ENCODE measurements at places on chromosomes 1 and 21.

- DNase-seq: no peak
Observed at GRCh38 chr1:170290991-170291390, 145.2 kb downstream of the NTMT2 start.

DNA sequence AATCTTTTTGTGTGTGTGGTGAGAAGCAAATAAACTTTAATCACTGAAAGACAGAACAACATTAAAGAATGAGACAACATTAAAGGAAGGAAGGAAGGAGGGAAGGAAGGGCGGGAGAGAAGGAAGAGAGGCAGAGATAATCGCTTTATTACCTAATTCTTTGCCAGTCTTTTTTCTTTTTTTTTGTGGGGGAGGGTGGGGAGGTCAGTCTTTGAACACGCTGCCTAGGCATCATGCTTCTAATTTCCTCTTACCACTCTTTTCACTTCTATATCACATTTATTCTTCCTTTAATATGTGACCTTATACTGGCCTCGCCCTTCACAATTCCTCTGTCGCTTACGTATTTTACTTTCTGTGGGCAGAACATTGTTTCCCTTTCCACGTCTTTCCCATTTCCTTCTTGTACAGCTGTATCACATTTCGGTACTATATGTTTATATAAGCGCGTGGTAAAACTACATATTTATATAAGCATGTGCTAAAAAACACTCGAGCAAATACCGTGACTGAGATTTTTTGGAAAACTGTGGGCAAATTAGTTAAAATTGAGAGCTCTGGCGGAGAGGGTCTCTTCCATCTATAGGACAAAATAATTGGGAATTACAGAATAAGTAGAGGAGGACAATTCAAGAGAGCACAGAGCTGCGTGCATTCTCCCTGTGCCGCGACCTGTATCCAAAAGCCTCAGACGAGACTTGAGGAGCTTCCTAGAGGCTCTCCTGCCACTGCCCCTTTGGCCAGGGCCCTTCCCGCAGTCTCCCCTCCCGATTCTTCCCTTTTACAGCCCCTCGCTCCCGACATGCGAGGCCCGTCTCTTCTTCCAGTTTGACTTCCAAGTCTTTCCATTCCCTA, 823 bp upstream of the PRKAA2 start:
- DNase-seq: no peak

DNA sequence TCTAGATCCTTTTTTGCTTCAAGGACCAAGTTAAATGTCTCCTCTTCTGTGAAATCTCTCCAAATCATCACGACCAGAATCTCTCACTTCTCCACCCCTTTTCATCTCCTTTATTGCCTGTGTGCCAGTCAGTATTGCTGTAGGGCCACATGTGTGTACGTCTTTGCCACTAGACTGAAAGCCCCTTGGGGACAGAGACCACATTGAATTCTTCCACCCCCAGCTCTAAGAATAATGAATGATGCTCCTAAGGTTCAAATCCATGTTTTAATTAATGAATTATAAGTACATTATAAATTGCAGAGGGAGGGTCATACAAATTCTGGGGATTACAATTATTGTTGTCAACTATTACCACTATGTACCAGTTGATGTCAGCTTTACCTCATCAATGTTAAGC, 343.8 kb downstream of the USP25 start:
- no peak for DNase-seq

DNA sequence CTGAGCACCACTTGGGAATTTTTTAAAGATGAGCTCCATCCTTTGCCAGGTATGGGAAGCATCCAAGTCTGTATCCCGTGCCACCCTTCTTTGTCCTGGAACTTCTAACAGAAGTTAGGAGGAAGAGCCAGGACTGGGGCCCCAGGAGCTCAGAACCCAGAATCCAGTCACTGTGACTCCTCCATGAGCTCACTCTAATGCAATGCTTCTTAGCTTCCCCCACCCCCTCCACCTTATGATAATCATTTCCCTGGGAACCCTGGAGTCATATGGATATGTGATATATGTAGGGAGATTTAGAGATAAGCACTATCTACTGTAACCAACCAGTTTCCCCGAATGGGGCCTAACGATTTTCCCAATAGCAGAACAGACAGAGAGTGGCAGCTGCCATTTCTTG, 758 bp upstream of the SPRR5 start:
- DNase-seq: no peak

GRCh38 chr1:245198748-245199516, 44.1 kb downstream of the KIF26B start:
- no peak for DNase-seq

DNA sequence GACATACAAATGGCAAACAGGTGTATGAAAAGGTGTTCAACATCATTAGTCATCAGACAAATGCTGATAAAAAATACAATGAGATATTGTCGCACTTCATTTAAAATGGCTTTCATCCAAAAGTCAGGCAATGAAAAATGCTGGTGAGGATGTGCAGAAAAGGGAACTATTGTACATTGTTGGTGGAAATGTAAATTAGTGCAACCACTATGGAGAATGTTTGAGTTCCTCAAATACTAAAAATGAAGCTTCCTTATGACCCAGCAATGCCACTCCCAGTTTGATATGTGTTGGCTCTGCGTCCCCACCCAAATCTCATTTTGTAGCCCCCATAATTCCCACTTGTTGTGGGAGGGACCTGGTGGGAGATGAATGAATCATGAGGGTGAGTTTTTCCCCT, 309.7 kb upstream of the ZRANB2 start:
- no peak for DNase-seq

GRCh38 chr1:170619241-170620028, 44.5 kb upstream of the PRRX1 start:
- no peak for DNase-seq

DNA sequence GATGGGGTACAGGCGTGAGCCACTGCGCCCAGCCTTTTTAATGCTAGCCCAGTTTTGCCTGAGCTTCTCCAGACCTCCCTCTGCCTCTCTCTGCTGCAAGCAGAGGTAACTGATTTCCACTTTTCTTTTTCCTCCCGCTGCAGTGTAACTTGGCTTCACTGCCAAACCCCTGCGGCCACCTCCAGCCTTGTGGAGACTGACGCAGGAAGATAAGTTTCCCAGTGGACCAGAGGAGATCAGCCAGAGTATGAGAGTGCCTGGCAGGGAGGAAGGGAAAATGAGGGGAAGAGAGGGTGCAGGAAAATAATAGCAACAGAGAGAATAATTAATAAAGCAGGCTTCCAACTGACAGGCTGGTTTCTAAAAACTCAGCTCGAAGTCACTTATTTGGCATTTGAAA, 143.7 kb downstream of the PCNX2 start:
- no peak for DNase-seq

GRCh38 chr1:62941780-62942179, 157.8 kb downstream of the ATG4C start:
- DNase-seq: no peak

GRCh38 chr21:33264561-33264960, 1.6 kb upstream of the IL10RB start:
- DNase-seq: no peak

- DNase-seq: no peak
Observed at GRCh38 chr1:171313319-171313834, 606 bp upstream of the FMO4 start.

GRCh38 chr1:231420959-231421545, 1.0 kb downstream of the EGLN1 start:
- no peak for DNase-seq

GRCh38 chr1:244096066-244096610, 45.1 kb downstream of the ZBTB18 start:
- DNase-seq: no peak

DNA sequence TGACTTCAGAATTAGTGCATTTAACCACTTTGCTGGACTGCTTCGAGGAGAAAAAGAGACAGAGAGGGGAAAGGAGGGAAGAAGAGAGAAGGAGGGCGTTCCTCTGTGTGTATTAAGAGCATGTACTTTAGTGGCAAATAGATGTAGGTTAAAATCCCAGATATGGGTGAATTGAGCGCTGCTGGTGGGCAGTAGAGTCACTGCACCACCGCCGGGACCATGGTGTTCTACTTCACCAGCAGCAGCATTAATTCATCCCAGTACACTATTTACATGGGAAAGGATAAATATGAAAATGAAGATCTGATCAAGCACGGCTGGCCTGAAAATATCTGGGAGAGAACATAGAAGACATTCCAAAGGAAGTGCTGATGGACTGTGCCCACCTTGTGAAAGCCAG, 20.9 kb upstream of the PPIE start:
- no peak for DNase-seq

- DNase-seq: no peak
Observed at GRCh38 chr1:56933161-56933560, 32.7 kb downstream of the C8B start.

DNA sequence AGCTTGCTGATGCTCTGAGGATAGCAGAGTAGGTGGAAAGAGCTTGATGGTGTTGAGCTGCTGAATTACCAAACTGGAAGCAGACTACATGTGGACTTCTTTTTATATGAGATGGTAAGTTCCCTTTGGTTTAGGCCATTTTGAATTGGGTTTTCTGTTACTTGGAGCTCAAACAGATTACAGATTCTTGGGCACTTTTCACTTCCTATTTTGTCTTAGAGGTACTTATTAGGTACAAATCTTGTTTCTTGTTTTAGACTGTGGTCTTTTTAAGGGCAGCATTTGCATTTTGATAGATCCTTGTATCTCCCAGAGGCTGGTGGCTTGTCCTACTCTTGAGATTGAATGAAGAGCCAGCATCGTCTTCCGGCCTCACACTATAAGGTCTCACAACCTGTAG, 70.2 kb downstream of the GADD45A start:
- DNase-seq: no peak

DNA sequence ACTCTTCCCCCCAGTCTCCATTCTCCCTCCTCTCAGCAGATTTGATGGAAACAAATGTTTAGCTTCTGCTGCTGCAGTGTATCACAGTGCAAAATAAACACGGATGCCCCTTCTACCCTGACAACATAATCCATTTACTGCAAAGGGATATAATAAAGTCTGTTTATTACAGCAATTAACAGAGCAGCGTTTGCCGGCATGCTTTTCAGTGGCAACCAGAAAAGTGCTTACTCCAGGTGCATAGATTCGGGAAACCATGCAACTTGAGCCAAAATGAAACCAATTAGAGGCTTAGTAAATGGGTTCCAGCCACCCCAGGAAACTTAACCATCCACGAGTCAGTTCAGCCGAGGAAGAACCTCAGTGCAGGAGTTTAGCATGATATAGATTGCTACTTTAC, 12.9 kb upstream of the LEMD1 start:
- DNase-seq: no peak

- DNase-seq: no peak
Observed at GRCh38 chr1:206896261-206896660, 982 bp upstream of the IL24 start.

DNA sequence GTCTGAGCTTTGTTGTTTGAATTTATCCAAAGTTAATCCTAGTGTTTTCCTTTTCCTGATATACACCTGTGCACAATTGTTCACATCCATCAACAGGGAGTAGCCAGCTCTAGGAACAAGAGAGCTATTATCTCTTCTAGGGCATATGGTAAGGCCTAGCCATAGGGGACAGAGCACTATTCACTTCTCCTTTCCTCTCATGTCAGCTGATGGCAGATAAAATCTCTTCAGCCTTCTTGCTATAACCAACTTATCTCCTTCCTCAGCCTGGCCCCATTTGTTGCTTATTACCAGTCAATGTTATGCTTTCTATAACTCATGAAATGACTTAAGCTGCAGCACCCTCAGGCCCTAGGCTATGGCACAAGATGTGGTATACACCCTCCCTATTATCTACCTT, 38.9 kb downstream of the PATJ start:
- DNase-seq: no peak

GRCh38 chr1:77680173-77680572, 2.3 kb downstream of the ZZZ3 start:
- DNase-seq: no peak

GRCh38 chr1:60088620-60089155, 15.1 kb upstream of the C1orf87 start:
- no peak for DNase-seq

GRCh38 chr1:206082831-206083695, 30.1 kb downstream of the RHEX start:
- no peak for DNase-seq

- no peak for DNase-seq
Observed at GRCh38 chr1:32014199-32014947, 705 bp downstream of the KHDRBS1 start.

DNA sequence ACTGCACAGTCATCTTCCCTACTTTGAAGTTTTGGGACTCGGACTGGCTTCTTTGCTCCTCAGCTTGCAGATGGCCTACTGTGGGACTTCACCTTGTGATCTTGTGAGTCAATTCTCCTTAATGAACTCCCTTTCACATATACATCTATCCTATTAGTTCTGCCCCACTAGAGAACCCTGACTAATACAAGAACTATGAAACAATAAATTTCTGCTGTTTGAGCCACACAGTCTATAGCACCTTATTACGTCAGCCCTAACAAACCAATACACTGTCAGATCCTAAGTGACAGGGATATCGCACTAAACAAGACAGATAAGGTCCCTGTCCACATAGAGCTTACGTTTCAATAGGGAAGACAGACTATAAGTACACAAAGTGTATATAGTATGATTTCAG, 120.1 kb downstream of the PLPP3 start:
- peak; percentile 14 for DNase-seq

GRCh38 chr1:164575356-164575886, 16.4 kb downstream of the PBX1 start:
- no peak for DNase-seq

DNA sequence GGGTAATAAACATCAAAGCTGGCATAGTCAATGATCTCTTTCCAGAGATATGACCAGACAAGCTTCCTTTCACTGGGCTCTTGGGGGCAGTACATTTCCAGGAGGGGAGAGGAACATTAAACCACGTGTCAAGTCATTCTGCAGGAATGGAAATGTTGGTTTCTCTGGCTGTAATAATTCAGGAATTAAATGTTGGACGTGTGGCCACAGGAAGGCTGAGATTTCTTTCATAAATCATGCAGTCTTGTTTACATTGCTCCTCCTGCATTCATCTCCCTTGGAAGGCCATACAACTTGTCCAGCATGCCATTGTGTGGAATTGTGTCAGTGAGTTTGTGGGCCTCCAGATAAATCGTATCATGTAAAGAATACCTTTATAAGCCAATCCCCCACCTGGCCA, 259.2 kb downstream of the ADGRL2 start:
- DNase-seq: no peak

GRCh38 chr1:194081444-194081843, 895.0 kb upstream of the B3GALT2 start:
- DNase-seq: no peak
